SHP77 (cell line): ENCODE measurements at places on chromosomes 7 and 10.

GRCh38 chr10:85187047-85187446 lies 858.7 kb downstream of the CCSER2 start:
- DNase-seq = no peak

GRCh38 chr7:159102681-159103381 lies 41.8 kb downstream of the VIPR2 start:
- no peak for DNase-seq

DNA sequence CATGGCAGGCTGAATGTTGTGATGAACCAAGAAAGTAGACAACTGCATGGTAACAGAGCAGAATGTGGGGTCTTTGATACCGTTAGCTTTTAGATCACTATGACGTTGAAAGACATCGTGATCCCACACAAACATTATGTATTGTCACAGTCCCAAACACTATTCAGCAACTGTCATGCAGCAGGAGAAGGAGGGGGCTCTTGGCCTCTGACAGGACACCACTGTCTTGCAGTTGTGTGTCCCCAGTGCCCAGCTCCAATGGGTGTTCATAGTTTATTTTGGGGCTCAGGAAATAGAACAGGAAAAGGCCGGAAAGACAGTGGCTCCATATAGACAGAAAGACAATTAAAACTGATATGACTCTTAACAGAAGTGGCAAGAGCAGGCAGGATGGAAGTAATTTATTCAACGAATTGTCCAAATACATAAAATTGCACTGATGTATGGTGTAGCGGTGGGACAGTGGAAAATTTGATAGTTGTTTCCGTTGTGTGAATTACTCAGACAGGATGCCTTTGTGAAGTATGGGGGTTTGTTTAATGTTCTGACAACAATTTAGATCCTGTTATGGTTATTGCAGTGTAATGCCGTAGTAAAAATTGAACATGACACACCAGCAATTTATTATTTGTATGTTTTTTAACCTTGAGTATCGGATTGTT lies 292.0 kb downstream of the LRMDA start:
- DNase-seq = no peak

DNA sequence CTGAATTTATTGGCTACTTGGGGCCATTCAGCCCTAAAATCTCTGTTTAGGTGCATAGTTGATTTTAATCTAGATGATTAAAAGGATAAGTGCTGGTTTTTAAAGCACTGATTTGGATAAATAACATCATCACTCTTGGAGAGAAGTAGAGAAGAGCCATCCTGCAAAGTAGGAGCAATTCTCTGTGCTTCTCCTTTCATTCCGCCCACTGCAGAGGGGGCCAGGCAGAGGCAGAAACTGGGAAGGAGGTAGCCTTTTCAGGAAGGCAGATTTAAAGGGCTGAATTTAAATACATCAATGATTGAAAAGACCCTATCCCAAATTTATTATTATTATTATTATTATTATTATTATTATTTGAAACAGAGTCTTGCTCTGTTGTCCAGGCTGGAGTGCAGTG lies 14.1 kb downstream of the MAP3K8 start:
- no peak for DNase-seq

GRCh38 chr7:11950281-11950680 lies 118.3 kb upstream of the THSD7A start:
- DNase-seq = no peak

DNA sequence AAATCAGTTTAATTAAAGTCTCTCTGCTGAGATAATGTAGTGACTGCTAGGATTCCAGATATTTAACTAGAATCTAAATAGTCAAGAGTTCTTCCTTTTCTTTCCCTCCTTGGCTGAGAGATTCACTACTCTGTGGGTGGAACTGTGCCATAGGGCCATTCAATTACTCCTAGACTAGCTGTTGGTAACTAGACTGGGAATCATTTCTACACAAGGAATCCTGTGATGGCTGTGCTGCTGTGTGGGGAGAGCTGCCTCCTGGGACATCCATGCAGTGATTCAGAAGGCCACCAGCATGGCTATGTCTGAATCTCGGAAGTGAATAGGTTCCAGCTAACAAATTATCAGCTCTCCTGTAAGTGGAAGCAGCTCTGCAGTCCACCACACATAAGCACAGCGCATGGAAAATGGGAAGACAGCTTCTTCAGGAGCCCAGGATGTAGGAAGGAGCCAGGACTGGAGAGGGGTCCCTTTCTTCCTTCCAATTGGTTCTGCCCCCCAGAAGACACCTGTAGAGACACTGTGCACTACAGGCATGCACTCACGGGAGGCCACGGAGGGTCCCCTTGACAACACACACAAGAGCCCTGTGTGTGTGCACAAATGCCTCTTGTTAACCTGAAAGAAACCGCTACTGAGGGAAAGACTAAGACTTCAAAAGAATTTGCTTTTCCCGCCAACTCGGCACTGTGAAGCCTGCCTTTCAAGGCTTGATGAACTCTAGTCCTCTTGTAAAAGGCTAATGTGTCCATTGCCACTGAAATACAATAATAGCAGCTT lies 66.5 kb downstream of the SCRN1 start:
- no peak for DNase-seq

GRCh38 chr7:157558516-157558874 lies 221.7 kb downstream of the DNAJB6 start:
- no peak for DNase-seq

DNA sequence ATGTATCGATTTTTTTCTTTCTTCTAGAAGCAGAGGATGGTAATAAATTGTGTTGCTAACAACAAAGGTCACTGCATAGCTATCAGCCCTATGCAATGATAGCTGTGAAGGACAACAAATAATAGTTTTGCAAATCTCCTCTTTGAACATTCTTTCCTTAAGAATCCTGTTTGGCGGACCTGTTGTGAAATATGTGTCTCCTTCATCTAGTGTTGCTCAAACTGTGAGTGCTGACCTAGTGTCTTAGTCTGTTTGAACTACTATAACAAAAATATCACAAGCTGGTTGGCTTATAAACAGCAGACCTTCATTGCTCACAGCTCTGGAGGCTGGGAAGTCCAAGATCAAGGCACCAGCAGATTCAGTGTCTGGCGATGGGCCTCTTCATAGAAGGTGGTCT lies 53.7 kb downstream of the CAV1 start:
- no peak for DNase-seq

- DNase-seq = no peak
Observed at GRCh38 chr7:148702876-148703670, 4.4 kb downstream of the CUL1 start.

- no peak for DNase-seq
Observed at GRCh38 chr10:78371136-78371535, 337.5 kb downstream of the RPS24 start.
